ENCODE measurements at places on chromosomes 3 and 15.

GRCh38 chr15:60358935-60359682 lies 38.7 kb downstream of the ANXA2 start:
- no peak for DNase-seq

DNA sequence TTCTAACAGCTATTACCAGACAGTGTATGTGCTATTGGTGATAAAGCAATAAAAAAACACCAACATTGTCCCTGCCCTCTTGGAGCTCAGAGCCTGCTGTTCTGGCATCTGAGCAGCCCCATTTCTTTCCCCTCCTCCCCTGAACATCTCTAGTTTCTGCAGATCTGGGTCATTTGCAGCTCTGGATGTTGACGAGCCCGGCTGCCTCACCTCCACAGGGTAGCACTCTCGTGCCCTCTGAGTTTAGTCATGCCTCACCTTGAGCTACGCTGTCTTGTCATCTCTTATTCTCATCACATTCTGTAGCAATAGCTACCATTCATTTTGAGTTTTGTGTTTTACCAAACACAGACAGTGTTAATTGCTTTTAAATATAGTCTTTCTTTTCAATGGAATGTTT lies 30.0 kb upstream of the GPR171 start:
- DNase-seq: no peak

GRCh38 chr3:56025326-56025725 lies 442.9 kb downstream of the ERC2 start:
- no peak for DNase-seq

GRCh38 chr3:37812499-37812896 lies 49.2 kb upstream of the CTDSPL start:
- DNase-seq: no peak

GRCh38 chr3:173025941-173026340 lies 115.1 kb downstream of the SPATA16 start:
- DNase-seq: no peak

DNA sequence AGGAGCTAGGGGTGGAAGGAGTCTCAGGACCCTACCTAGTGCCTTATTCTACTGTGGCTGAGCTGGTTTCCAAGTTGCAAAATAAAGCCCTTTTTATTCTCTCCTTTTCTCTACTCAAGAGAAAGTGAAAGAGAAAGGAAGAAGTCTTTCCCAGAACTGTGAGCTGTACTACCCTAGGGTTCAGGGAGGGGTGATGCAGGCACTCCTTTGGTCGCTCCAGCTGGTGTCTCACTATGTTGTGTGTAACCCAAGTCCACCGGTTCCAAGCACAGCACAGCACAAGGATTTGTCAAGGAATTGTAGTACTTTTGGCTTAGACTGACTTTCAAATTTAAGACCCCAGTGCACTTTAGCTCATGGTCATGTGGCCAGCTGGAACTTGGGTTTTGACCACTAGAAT lies 1721.7 kb downstream of the OTOL1 start:
- no peak for DNase-seq

GRCh38 chr3:107430214-107430995 lies 53.2 kb downstream of the CCDC54 start:
- DNase-seq: no peak

GRCh38 chr3:73580343-73580742 lies 44.4 kb downstream of the PDZRN3 start:
- DNase-seq: no peak

- DNase-seq: no peak
These were observed 39.7 kb downstream of the BCHE start for GRCh38 chr3:165797551-165797950.

DNA sequence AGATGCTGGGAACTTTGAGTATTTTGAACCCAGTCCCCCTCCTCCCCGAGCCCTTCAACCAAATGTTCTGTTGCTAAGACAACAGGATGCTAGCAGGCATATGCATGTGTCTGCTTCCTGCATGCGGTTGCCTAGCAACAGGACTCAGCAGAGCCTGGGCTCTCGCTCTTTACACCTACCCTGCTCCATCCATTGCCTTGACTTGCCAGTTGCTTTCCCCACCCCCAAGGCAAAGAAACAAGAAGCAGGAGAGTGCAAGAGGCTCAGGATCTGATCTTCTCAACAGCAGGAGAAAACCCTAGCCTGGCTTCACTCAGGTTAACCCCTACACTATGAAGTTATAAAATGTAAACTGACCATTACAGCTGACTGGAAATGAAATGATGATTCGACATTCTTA lies 393.0 kb downstream of the IGSF11 start:
- no peak for DNase-seq

- DNase-seq: no peak
These were observed 259.1 kb downstream of the OPA1 start for GRCh38 chr3:193851941-193852674.

GRCh38 chr15:92958105-92958504 lies 58.0 kb downstream of the CHD2 start:
- DNase-seq: peak; percentile 53

DNA sequence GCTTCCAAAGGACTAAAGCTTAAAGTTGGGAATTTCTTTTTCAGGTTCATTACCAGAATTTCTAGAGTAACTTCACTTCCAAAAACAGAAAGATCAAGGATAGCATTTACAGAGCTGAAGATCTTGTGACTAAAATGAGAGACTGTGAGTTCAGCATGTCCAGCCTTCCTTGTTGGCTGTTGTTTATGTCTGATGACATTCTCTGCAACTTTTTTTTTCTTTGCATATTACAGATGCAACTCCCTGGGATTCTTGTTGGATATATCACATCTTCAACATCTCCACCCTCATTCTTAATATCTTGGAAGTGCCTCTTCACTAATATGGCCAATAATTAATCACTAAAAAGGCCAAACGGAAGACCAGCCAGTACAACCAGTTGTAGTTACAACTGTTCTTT lies 86.2 kb upstream of the FRMD4B start:
- DNase-seq: no peak

- DNase-seq: no peak
These were observed 194.7 kb downstream of the NEK10 start for GRCh38 chr3:27174530-27174929.

- no peak for DNase-seq
These were observed 8.9 kb upstream of the EOMES start for GRCh38 chr3:27730774-27731659.

- DNase-seq: no peak
These were observed 223.4 kb downstream of the NR2F2 start for GRCh38 chr15:96553931-96554330.

DNA sequence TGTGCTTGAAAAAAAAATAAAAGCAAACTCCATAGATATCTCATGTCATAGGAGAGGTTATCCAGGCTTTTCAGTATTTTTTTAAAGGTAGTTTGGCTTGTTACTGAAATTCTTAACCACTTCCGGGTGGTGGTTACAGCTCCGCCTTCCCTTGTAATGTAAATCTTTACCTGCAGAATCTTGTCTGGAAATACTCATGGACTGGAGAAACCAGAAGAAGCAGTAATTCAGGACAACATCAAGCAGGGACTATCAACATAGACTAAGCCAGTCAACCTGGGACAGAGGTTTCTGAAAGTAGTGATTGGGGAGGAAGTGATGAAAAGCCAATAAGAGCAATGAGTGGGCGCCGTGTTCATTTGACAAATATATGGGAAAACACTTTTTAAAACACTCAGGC lies 78.9 kb upstream of the SKOR1 start:
- no peak for DNase-seq

GRCh38 chr3:69370901-69371301 lies 15.0 kb downstream of the FRMD4B start:
- DNase-seq: no peak

GRCh38 chr3:36557021-36557707 lies 176.9 kb downstream of the STAC start:
- no peak for DNase-seq

DNA sequence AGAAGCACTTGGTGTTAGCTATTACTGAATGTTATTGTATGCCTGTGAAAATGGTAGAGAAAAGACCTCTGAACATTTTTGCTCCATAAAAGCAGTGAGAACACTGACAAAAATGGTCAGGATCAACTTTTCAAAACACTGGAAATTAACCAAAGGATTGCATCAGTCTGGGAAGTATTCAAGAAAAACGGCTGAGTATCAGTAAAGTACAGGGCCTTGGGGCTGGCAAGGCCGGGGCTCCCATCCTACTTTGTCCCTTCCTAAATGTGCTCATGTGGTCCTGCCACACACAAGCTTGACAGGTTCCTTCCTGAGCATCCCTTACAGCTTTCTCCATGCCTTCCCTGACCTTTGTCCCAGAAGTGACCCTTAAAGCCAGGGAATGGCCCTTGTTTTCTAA lies 84.0 kb downstream of the CFAP20DC start:
- DNase-seq: no peak

DNA sequence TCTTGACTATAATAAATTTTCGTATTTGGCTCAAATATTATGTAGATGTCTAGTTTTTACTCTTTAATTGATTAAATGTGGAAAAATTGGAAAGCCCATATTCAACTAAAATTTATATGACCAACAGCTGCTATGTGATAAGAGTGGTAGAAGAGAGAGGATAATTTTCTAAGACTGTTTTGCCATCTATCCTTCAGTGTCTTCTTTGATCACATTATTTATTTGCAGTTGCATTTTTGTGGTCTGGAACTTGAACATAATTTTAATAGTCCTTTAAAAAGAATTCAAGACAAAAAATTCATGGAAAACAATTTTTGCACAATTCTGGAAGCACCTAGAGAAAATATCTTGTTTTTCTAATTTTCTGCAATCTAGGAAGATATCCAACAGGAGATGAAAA lies 213.3 kb upstream of the THBS1 start:
- DNase-seq: no peak

GRCh38 chr15:69628256-69629093 lies 175.9 kb downstream of the RPLP1 start:
- no peak for DNase-seq

- no peak for DNase-seq
These were observed 81.5 kb downstream of the BTLA start for GRCh38 chr3:112417696-112418318.

- no peak for DNase-seq
These were observed 61.2 kb downstream of the CLDN1 start for GRCh38 chr3:190261015-190261414.

- no peak for DNase-seq
These were observed 202.0 kb downstream of the UBE2E2 start for GRCh38 chr3:23405081-23405480.

GRCh38 chr3:65531499-65531898 lies 507.2 kb downstream of the MAGI1 start:
- no peak for DNase-seq

- no peak for DNase-seq
These were observed 19.3 kb upstream of the TSC22D2 start for GRCh38 chr3:150388498-150389418.

- peak; percentile 35 for DNase-seq
These were observed 55.3 kb downstream of the CCDC33 start for GRCh38 chr15:74291101-74292071.
